ENCODE measurements at places on chromosomes 1 and 21.

- DNase-seq, result no peak
These were observed 72.0 kb downstream of the DAP3 start for GRCh38 chr1:155760751-155761475.

- no peak for DNase-seq
These were observed 19.9 kb upstream of the ZNF678 start for GRCh38 chr1:227543283-227544066.

- DNase-seq, result no peak
These were observed 256.7 kb upstream of the CACYBP start for GRCh38 chr1:174742805-174743653.

GRCh38 chr1:197468543-197469175, 200.6 kb downstream of the CRB1 start:
- no peak for DNase-seq

DNA sequence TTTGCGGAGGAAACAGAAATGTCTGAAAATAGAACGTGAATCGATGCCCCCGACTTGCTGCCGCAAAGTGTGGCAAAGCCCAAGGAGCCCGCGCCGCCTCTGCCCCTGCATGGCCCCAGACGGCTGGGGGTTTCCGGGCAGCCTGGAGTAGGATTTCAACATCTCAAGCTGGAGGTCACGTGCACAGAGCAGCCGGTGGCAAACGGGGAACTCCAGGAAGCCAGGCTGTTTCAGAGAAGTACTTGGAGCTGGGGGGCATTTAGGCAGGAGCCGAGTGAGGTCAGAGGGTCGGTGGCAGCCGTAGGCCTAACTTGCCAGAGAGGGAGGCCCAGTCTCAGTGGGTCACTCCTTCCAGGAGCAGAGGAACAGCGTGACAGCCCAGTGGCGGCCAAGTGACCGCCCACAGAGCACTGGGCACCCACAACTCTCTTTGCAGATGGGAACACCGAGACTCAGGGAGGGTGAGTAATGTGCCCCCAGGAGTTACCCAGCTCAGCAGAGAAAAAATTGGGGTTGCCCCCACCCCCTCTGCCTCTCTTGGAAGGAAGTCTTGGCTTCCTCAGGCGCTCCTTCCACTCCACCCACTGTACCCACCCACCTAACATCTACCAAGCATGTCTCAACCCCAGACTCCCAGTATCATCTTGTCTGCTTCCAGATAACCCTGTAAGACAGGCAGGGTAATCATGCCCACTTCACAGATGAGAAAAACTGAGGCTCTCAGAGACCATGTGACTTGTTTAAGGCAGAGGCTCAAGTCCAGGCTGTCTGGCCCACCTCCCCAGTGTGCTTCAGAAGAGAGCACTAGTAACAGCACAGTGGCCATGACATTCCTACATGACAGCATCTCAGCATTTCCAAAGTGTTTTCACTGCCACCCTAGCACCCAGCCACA, 179.4 kb downstream of the HIVEP3 start:
- DNase-seq, result peak; percentile 94

DNA sequence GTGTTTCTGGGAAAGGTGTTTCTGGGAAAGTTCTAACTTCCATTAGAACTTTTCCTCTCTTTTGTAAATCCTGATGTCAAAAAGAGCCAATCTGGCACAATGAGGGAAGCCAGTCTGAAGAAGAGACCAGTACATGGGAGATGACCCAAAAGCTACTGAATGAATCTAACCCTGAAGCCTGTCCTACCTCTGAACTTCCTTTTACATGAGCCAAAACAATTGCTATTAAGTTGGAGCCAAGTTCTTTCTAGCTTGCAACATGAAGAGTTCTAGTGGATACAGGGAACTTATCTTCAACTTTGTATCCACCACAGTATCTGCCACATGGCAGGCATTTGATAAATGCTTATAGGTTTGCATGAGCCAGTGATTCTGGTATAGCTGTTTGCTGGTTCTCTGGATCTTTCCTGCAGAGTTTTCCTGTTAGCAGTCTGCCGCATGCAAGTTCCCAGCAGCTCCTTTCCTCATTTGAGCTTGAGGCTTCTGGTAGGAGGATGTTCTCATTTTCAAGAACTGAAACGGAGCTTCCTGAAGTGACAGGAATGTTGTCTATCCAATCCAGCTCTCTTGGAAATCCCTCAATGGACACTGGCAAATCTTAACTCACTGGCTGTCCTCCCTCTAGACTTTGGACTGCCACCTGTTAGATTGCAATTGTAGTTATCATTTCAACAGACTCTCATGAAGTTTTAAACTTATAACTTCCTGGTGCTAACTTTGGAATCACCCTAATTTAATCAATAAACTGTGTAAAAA, 73.1 kb upstream of the LPGAT1 start:
- DNase-seq, result no peak

DNA sequence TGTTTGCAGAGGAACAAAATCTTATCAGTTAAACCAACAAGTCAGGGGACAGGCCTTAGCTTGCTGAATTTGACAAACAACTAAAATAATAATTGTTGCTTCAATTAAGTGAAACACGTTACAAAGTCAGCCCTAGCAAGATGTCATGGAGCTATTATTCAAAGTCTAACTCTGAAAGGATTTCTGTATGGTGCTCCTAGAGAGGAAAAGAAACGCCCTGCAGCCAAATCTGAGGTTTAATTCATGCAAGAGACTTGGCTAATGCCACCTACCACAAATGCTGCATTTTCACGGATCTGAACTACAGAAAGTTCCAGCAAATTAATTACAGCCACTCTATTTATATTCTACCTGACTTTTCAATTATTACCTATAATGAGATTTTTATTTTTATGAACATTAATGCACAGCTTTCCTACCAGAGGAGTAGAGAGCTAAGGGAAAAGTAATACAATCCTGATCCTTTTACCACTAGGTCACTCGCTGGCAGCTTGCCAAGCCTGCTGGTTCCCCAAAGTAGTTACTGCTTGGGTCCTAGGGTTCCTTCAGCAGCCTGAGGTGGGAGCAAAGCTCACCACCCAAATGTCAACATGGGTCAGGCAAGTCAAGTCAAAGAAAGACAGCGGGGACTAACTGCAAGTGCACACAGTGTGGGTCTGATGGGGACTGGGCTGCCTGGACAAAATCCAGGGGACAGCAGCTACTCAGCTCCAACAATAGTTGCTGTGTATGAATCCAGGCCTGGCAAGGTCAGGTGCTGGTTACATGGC, 8.5 kb downstream of the COLGALT2 start:
- DNase-seq, result no peak

- DNase-seq, result no peak
These were observed 1304.2 kb upstream of the ADGRL4 start for GRCh38 chr1:80310703-80311245.

DNA sequence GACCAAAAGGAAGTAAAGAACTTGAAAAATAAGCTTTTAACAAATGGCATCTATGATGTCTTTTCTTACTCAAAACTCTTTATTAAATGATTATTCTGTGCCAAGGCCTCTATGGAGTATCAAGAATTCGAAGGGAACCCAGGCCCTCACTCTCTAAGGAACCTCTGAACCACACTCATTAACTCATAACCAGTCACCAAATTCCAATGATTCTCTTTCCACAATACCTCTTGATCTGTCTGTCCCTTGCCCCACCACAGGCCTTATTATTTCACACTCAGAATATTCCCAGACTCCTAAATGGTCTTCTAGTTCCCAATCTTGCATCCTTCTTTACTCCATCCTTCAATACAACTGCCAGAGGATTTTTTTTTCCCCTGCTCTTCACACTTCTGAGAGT, 37.0 kb downstream of the PCSK9 start:
- no peak for DNase-seq

GRCh38 chr1:26597629-26598039, 68.1 kb downstream of the RPS6KA1 start:
- DNase-seq, result no peak

DNA sequence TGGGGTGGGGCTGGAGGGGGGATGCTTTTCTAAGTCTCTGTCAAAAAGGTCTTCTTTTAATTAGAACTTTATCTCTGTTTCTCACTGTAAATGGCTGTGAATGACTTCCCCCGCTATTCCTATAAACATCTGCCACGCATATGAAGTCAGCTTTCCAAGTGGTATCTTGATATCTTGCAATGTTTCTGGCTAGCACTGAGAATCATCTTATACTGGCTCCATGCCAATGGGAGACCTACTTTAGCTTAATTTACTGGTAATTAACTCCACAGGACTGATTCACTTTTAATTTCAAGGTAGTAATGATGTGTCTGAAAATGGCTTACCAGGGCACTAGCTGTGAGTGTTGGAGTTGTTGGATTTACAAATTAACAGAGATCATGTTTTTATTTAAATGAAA, 4.3 kb downstream of the GPR88 start:
- DNase-seq, result no peak

DNA sequence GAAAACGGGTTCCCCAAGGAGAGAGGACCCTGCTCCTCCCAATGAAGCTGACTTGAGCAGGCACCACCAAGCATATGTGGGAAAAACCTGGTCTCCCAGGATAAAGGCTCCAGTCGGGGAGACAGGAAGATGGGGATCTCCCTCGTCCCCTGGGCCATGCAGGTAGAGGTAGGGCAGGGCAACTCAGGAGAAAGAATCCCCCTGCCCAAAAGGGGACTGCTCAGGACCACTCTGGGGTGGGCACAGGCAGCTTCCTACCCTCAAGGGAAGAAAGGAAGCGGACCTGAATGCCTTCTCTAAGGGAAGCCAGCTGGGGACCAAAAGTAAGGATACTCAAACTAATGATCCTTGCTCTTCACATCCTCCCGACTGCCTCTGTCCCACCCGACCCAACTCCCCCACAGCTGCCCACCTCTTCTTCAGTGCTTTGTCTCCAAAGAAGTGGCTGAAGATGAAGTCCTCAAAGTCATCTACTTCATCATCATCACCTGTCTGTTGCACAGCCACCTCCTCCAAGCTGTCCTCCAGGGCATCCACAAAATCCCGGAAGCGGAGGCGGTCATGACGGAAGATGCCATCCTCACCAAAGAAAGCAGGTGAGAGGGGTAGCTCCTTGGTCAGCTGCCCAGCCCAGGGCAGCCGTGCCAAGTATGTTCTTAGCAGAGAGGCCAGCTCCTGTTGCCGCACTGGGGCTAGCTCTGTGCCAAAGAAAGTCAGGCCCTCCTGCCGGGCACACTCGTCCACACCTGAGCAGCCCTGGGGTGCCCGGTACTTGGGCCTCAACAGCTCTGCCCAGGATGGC, 8.8 kb upstream of the PMVK start:
- DNase-seq, result no peak

DNA sequence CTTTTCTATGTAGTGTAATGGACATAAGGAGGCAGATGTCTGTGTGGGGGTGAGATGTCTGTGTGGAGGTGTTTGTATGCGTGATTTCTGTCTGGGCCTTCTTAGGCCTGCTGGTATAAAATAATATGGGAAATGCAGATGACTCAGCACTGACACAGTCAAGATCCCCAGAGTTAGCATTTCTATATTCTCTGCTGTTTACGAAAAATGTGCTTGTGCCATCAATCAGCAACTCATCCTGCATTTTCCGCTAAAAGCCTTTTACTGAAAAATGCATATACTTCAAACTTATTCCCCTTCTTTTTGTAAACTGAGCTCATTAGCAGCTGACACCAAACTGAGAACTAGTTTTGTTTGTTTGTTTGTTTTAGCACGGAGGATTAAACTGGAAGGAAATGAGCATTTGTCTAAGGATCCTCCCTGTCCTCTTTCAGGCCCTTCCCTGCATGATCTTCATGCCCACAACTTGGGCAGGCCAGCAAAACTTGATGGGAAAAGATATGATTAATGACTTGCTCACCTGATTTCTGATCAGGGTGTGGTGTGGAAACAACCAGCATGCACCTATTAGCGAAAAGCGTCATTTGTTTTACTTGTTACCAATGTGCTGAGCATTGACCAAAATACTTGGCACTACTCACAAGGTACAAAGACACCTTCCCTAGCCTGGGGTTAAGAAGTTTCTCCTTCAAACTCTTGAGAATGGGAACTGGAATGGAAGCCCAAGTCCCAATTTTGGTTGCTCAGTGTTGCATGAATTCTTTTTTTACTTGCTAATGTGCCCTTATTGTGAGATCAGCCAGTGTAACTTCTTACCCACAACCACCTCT, 77.4 kb downstream of the NDUFS5 start:
- DNase-seq, result no peak

DNA sequence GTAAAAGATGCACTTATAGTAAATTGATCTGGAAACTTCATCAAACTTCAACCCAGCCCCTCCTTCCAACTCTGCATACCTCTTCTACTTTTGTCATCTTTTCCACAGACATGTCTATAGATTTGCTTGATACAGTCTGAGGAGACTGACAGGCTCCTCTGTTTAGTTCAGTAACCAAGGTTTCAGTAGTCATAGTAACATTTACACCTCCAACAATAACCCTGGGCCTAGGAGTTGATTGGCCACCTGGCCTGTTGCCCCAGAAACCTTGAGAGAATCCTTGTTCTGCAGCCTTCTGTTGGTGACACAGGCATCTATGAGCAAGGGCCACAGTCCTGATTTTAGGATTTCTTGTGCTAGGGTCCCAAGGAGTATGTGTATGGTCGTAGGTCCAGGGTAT, at the start of gene CFAP141:
Gene CFAP141 (minus strand): TSS at position 138 of the 400 bp plus-strand sequence. CDS start 26 bp downstream, at position 112.
- peak; percentile 12 for DNase-seq

GRCh38 chr1:213438339-213438738, 387.3 kb downstream of the RPS6KC1 start:
- no peak for DNase-seq

- no peak for DNase-seq
These were observed 773 bp downstream of the CNST start for GRCh38 chr1:246566813-246567645.

GRCh38 chr1:167651161-167651693, 21.2 kb downstream of the RCSD1 start:
- peak; percentile 10 for DNase-seq

DNA sequence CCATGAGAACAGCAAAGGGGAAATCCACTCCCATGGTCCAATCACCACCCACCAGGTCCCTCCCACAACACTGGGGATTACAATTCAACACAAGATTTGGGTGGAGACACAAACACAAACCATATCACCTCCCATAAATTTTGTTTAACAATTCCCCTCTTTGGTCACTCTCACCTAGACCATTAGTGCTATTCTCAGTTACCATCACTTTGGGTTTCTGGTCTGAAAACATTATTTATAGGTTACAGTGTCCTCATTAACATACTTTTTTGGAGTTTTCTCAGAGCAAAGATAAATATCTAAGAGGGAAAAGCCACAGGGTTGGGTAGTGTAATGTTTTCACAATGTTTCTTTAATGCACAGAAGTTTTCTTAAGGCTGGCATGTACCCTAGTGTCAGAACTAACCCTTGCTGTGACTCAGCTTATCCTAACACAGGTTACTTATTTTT, 47.7 kb upstream of the DNAH14 start:
- no peak for DNase-seq

DNA sequence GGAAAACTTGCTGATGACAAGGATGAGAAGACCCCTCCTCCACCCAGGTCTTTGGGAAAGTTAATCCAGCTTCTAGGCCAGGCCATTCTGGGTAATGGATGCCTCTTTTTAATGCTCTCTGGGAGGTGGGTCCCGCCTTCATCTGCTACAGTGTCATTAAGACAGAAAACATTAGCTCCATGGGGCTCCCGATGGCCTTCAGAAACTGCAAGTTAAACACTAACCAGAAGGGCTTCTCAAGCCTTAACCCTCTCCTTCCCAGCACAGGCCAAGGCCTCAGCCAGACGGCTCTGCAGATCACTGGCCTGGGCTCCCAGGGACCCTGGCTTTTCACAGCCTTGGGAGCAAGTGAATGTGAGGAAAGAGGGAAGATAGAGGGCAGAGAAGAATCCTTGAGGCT, 364.9 kb downstream of the MATN1 start:
- no peak for DNase-seq

GRCh38 chr1:161131523-161132409, 701 bp downstream of the DEDD start:
- DNase-seq, result no peak

Measured in stimulated activated CD4-positive, alpha-beta T cell treated with anti-CD3 and anti-CD28 coated beads, Interleukin-1b, Interleukin-23, amount 100 ng/mL, for 48 hours (primary cell).